Renal cortex interstitium (tissue), 15 donors: ENCODE measurements at places on chromosomes 7 and 10.

- no peak for DNase-seq
These were observed 12.4 kb upstream of the TFAM start for GRCh38 chr10:58372607-58373441.

- DNase-seq, result no peak
These were observed 52.7 kb upstream of the APBB1IP start for GRCh38 chr10:26385443-26385842.

- DNase-seq, result no peak
These were observed 102.2 kb upstream of the DIP2C start for GRCh38 chr10:791639-792038.

DNA sequence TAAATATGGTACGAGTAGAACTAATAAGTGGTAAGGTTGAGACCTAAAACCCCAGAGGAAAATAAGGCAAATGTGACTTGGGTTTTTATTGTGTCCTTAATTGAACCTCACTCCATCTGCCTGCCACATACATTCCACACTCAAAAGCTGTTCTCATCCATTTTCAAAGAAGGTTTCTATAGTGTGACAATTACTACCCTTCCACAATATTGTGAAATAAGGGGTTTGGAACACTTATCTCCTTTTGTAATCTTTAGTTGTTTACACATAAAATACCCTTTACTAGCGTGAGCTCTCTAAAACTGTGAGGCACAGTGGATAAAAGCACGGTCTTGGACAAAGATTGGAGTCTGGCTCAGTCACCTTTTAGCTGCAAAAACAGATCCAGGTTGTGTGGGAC lies 166.6 kb downstream of the THSD7A start:
- DNase-seq, result no peak

- DNase-seq, result no peak
These were observed 48.5 kb upstream of the KCNMA1 start for GRCh38 chr10:77686096-77686495.

GRCh38 chr7:117004899-117005298 lies 51.6 kb downstream of the ST7 start:
- no peak for DNase-seq

GRCh38 chr10:82660986-82661385 lies 786.0 kb downstream of the NRG3 start:
- no peak for DNase-seq
